Sciatic nerve (tissue), 2 donors: ENCODE measurements at places on chromosomes 1 and 21.

DNA sequence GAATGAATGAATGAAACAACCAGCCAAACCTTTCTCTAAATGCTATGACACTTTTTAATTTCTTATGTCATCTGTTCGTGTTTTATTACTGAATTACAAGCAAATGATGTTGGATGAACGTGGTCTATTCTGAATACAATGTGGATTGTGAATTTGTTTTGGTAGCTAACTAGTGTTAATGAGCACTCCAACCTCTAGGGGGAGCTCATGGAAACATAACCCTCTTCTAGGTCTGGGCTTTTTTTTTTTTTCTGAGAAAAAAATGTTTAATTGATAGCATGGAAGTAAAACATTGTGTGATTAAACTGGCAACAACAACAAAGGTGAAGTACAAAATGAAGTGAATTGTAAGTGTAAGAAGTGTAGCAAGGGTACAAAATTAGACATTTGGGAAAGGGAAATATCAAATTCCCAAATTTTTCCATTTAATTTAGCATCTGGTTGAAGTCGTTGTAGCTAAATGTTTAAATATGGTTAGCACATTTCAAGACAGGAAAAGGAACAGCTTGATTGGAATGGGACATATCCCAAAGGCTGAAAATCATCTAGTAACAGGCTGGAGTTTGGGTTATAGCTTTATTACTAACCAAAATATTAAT, 42.6 kb upstream of the PTGS2 start:
- no peak for DNase-seq

DNA sequence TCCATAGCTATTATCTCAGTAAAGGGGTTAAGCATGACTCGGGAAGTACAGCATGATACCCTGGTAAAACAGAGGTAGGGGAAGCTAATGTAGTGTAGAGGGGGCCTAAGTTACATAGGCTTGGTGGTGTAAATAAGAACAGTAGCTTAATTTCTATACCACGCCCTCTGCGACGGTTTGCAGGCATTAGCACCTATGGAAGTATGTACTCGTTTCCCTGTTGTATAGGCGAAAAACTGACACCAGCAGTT, 470 bp upstream of the NAXE start:
- no peak for DNase-seq

DNA sequence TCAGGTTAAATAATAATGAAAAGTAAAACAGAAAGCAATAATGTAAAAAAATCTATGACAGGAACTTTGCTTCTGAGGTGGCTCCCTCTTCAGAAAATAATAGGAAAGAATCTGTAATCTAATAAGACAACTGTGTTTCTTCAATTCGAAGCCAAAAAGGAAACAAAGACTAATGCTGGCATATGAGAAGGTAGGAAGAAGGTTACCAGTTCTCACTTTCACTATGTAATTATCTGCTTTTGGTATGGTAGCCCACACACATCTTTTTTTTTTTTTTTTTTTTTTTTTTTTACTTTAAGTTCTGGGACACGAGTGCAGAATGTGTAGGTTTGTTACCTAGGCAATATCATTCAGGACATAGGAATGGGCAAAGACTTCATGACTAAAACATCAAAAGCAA, 47.1 kb downstream of the COP1 start:
- DNase-seq: no peak

DNA sequence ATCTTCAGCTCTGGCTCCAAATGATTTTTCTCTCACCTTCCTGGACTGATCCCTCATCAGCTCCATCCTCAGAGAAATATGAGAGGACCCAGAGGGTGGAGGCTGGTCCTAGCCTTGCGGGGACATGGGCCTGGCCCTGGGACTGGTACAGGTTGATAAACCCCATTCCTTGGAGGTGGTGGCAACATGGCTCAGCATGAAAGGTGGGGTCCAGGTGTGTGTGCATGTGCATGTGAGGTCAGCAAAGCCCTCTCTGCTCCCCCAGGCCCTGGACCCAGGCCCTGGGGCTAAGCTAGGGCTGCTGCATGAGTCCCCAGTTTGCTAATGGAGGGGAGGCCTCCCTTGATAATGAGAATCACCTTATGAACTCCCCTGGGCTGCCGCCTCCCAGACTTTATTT, 363.1 kb downstream of the MATN1 start:
- DNase-seq: no peak

- no peak for DNase-seq
These were observed 356.6 kb upstream of the LYPLAL1 start for GRCh38 chr1:218817071-218817470.

GRCh38 chr1:12453400-12454343, 164.3 kb downstream of the DHRS3 start:
- no peak for DNase-seq

GRCh38 chr1:100087396-100087795, 45.3 kb downstream of the SASS6 start:
- DNase-seq: no peak
